ENCODE measurements at places on chromosomes 12 and 14. TPM values are rescaled to one million over a fixed set of nuclear protein-coding genes. Genes with fewer than 3 reads are reported as not detected.

The PARP2 gene
- 18.1 TPM for total RNA-seq

The SUPT16H gene
- 50.7 TPM for total RNA-seq

The DAO gene
- not detected for total RNA-seq

The TAS2R46 gene
- total RNA-seq: 1.2 TPM

The CISTR gene
- total RNA-seq: not detected

The KRT78 gene
- not detected for total RNA-seq

The SMARCD1 gene
- total RNA-seq: 93.6 TPM

The GPR135 gene
- 1.7 TPM for total RNA-seq

The KRT82 gene
- total RNA-seq: not detected

GRCh38 chr12:125247477-125247876 lies 182.2 kb downstream of the AACS start:
- H3K27ac ChIP-seq: no peak overlapping the region
- no peak for DNase-seq
- no peaks in the 10 kb centered on the region for H3K36me3 ChIP-seq
- H3K27me3 ChIP-seq: peaks cover 56% of the 10 kb centered on the region

- no peak overlapping the region for H3K4me3 ChIP-seq
- H3K27me3 ChIP-seq: no peaks in the 10 kb centered on the region
- no peak for DNase-seq
- H3K4me1 ChIP-seq: no peaks in the 10 kb centered on the region
- H3K27ac ChIP-seq: no peak overlapping the region
These were observed 79.9 kb downstream of the PHLDA1 start for GRCh38 chr12:75951399-75952278.

DNA sequence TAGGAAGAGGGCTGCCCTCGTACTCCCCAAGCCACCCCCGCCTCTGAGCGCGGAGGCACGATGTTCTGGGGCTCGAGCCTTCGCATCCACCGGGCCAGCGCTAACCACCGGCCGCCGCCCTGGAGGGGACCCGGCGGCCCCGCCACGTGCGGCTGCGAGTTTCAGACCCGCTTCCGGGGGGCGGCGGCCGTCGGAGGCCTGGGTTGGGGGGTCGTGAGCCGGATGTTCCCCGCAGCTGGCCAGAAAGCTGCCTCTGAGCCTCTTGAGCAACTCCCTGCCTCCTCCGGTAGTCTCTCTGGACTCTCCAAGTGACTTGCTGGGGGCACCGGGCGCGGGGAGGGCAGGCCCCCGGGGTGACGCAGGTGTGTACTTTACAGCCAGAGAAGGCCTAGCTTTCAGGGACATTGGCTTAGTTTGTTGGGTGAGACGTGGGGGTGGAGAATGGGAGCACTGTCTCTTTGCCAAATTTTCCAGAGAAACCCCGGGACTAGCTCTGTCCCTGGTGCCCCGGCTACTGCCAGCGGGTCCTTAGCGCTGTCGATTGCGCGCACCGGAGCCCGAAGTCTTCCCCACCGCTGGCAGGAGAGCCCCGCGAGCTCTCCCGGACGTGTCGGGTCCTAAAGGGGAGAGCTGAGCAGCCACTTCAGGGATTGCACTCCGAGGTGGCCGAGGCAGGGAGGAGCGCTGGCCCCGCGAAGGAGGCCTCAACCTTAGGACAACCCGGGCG lies 15.6 kb downstream of the OTX2 start:
- peaks cover 67% of the 10 kb centered on the region for H3K27me3 ChIP-seq
- H3K4me1 ChIP-seq: no peaks in the 10 kb centered on the region
- H3K27ac ChIP-seq: no peak overlapping the region
- no peaks in the 10 kb centered on the region for H3K36me3 ChIP-seq
- no peak overlapping the region for H3K4me3 ChIP-seq

DNA sequence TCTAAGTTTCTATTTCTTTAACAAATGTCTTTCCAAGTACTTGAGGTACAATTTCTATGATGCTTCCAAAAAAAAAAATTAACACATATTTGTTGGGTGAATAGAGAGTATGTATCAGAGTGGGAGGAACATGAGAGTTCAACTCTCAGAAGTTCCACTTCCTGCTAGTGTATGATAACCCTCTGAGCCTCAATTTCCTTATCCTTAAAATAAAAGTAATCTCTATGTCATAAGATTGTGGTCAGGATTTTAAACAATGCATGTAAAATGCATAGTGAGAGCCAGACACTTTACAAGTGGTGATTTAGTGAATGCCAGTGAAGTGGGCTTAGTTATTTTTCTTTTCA lies 270.3 kb upstream of the AMIGO2 start:
- H3K36me3 ChIP-seq: peaks cover 3% of the 10 kb centered on the region
- H3K4me1 ChIP-seq: peaks cover 17% of the 10 kb centered on the region
- H3K4me3 ChIP-seq: no peak overlapping the region
- peak overlapping the region; percentile 81 for H3K27ac ChIP-seq

GRCh38 chr12:9751204-9752144 lies 9.2 kb downstream of the CD69 start:
- no peak for DNase-seq
- H3K27ac ChIP-seq: peak overlapping the region; percentile 99
- H3K4me3 ChIP-seq: peak overlapping the region; percentile 78
- H3K36me3 ChIP-seq: peaks cover 15% of the 10 kb centered on the region
- no peaks in the 10 kb centered on the region for H3K27me3 ChIP-seq

- no peak for DNase-seq
- H3K27me3 ChIP-seq: peaks cover 30% of the 10 kb centered on the region
- H3K4me1 ChIP-seq: no peaks in the 10 kb centered on the region
- H3K27ac ChIP-seq: no peak overlapping the region
- H3K36me3 ChIP-seq: peaks cover 4% of the 10 kb centered on the region
These were observed 37.8 kb downstream of the LLPH start for GRCh38 chr12:66092559-66093269.

- H3K4me1 ChIP-seq: no peaks in the 10 kb centered on the region
- H3K36me3 ChIP-seq: no peaks in the 10 kb centered on the region
- no peak overlapping the region for H3K4me3 ChIP-seq
- no peak overlapping the region for H3K27ac ChIP-seq
These were observed 30.5 kb downstream of the FZD10 start for GRCh38 chr12:130192642-130193345.

DNA sequence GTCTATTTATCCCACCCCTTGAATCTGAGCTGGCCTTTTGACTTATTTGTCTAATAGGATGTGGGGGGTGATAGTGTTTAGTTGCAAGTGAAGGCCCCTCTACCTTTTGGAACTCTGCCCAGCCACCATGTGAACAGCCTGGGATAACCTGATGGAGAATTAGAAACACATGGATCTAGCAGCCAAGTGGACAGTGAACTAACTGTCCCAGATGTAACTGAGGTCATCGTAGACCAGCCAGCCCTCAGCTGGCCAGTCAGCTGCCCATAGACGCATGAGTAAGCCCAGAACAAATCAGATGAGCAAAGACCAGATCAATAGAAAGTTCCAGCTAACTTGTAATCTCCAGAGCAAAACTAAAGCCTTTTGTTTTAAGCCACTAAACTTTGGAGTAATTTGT lies 19.0 kb downstream of the KLRB1 start:
- no peaks in the 10 kb centered on the region for H3K36me3 ChIP-seq
- no peak for DNase-seq
- H3K4me1 ChIP-seq: peaks cover 2% of the 10 kb centered on the region
- no peak overlapping the region for H3K4me3 ChIP-seq

DNA sequence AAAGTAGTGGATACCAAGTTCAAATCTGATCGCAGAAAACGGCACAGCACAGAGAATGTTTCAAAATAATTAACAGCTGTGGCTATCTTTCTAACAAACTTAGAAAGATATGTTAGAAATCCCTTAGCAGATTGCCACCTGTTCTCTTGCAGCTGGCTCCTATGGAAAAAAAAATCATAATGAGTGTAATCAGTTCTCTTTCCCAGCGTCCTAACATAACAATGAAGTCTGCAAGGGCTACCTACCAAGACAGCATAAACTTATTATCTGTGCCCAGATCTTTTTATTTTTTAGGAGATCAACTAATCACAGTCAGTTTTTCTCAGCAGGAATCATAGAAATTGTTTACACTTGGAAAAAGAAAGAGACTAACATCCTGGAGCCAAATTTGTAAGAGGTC lies 358.6 kb upstream of the FOXG1 start:
- DNase-seq: no peak
- H3K36me3 ChIP-seq: no peaks in the 10 kb centered on the region
- H3K27me3 ChIP-seq: no peaks in the 10 kb centered on the region
- H3K4me1 ChIP-seq: no peaks in the 10 kb centered on the region

- no peak overlapping the region for H3K27ac ChIP-seq
- H3K36me3 ChIP-seq: no peaks in the 10 kb centered on the region
- peaks cover 15% of the 10 kb centered on the region for H3K4me1 ChIP-seq
- no peak overlapping the region for H3K4me3 ChIP-seq
These were observed 30.4 kb upstream of the PLEKHG6 start for GRCh38 chr12:6280053-6280469.

GRCh38 chr12:14884458-14884878 lies 1.2 kb downstream of the MGP start:
- peak overlapping the region; percentile 78 for H3K27ac ChIP-seq
- DNase-seq: peak; percentile 54
- peak overlapping the region; percentile 67 for H3K4me3 ChIP-seq
- H3K27me3 ChIP-seq: peaks cover 20% of the 10 kb centered on the region
- peaks cover 5% of the 10 kb centered on the region for H3K36me3 ChIP-seq
- peaks cover 14% of the 10 kb centered on the region for H3K4me1 ChIP-seq

DNA sequence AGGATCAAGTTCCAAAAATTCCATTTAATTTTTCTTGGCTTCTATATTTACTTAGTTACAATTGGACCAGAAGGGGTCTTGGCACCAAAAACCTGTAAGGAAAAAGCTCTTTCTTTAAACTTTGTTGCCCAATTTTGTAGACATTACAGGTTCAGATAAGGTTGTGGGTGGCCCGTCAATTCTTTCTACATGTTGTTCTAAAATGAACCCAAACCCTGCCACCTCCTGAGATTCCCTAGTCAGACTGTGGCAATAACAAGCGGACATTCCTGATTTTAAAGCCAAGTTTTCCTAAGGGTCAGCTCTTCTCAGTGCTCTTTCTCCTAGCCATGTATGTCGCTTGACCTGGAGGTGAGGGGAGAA lies 45.0 kb upstream of the GSG1 start:
- no peak overlapping the region for H3K27ac ChIP-seq
- H3K36me3 ChIP-seq: no peaks in the 10 kb centered on the region
- H3K27me3 ChIP-seq: peaks cover 6% of the 10 kb centered on the region
- DNase-seq: no peak
- H3K4me1 ChIP-seq: peaks cover 14% of the 10 kb centered on the region
- H3K4me3 ChIP-seq: no peak overlapping the region

DNA sequence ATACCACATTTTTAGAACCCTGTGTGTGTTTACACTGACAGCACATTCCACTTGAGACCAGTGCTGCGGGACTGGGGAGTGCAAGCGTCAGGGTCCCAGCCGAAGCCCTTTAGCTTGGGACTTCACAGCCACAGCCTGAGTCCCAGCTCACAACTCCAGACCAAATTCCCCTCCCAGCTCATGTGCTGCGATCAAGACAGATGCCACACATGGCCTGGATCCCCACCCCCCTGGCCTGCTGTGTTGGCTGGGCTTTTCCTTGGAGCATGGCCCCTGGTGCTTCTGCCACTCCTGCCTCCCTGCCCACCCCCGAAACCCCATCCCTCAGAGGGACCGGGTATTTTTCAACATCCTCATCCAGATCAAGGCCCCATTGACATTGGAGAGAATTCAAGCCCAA lies 63.7 kb downstream of the WDR20 start:
- no peak overlapping the region for H3K27ac ChIP-seq
- no peaks in the 10 kb centered on the region for H3K27me3 ChIP-seq
- DNase-seq: no peak

DNA sequence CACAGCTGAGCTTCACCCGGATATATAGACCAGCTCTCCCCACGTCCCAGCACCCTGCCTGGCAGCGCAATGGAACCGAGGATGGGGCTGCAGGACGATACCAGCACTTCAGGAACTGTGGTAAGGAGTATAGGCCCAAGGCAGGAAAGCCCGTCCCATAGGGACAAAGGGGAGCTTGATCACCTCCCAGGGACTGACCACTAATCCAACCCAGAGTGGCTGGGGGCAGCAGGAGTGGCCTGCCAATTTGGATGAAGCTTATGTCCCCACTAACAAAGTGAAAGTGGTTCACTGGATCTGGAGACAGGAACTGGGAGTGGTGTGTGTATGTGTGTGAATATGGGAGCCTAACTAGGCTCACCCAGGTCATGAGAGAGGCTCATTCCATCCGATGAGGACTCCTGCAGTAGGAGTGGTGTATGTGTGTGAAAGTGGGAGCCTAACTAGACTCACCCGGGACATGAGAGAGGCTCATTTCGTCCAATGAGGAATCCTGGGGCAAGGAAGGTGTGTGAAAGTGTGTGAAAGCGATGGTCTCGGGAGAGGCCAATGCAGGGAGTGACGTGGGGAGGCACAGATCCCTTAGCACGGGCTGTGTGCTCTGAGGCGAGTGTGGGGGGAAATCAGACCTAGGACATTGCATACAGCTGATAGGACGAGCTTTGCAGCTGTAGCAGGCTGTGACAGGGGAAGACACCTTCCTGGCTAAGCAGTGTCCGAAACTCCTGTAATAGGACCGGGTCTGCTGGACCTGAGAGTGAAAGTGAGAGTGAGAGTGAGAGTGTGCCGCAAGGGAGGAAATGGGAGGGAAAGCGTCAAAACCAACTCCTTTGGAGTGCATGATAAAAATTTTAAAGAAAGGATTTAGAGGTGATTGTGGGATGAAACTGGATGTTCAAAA lies 25.7 kb downstream of the KLRK1 start:
- peaks cover under 1% of the 10 kb centered on the region for H3K27me3 ChIP-seq
- no peaks in the 10 kb centered on the region for H3K4me1 ChIP-seq
- H3K36me3 ChIP-seq: peaks cover 3% of the 10 kb centered on the region
- H3K27ac ChIP-seq: no peak overlapping the region
- no peak for DNase-seq

DNA sequence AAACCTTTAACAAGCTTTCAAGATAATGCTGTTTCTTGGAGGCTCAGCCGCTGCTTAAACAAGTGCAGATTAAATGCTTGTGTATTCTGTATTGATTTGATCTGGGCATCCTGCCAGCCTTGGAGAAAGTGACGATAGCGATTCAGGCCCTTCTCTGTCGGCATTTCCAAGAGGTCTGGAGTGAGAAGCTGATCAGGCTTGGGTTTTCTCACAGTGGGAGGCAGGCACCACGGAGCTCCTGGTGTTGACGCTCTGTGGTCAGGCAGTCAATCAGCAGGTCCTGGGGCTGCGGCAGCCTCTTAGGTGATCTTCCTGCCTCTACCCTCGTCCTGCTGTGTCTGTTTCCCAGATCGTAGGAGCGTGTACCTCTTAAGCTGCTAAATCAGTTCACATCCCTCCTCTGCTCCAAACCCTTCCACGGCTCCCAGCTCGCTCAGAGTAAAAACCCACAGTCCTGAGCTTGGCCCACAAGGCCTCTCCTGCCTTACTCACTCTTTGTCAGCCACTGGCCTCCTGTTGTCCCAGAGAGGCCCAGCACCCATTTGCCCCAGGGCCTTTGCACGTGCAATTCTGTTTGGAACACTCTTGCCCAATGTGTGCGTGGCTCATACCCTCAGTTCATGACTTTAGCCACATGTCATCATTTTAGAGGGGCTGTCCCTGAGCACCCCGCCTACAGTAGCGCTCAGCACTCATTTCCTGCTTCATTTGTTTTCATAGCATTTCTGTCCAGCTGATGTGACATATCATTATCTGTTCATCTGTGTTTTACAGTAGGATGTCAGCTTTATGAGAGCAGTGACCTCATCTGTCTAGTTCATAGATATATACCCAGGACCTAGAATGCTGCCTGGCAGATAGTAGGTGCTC lies 155.4 kb downstream of the AACS start:
- H3K27me3 ChIP-seq: peaks cover 63% of the 10 kb centered on the region
- no peak overlapping the region for H3K27ac ChIP-seq
- no peak overlapping the region for H3K4me3 ChIP-seq

Data from T-helper 17 cell (primary cell).